GM04503 (cell line): ENCODE measurements at places on chromosomes 12 and 14.
A peak's percentile ranks its signal among the peaks of the same experiment; 100 is the strongest.

- DNase-seq, result peak; percentile 54
Measured at GRCh38 chr14:88422919-88423650, 37.6 kb downstream of the SPATA7 start.

GRCh38 chr14:21160061-21160610, 4.3 kb upstream of the OR5AU1 start:
- DNase-seq, result no peak

DNA sequence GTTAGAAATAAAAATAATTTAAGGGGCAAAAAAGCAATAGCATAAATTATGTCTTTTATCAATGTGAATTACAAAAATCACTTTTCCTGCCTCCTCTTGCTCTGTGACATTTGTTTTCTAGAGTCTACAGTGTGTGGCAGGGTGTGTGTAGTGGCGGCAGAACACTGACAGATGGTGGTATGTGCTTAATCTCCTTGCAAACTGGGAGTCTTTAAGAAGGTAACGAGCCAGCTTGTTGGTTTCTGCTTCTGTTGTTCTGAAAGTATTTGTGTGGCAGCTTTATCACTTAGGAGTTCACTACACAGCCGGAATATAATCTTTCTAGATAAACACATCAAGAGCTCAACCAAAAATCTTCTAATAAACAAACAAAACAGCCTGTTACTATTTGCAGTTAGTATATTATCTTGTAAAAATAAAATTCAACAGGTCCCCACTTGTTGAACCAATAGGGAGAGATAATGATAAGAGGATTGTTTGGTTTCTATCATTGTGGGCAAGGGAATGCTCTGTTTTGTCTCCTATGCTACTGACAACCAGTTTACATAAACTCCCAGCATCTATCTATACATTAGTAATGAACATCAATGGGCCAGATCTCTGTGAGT, 13.0 kb downstream of the CDKL1 start:
- no peak for DNase-seq

- no peak for DNase-seq
Measured at GRCh38 chr12:39412210-39412609, 30.7 kb downstream of the KIF21A start.

GRCh38 chr14:105294142-105294597, 6.6 kb downstream of the BRF1 start:
- peak; percentile 39 for DNase-seq

GRCh38 chr12:132492522-132492921, 2.6 kb downstream of the FBRSL1 start:
- DNase-seq, result no peak

- no peak for DNase-seq
Measured at GRCh38 chr12:71865757-71866536, 26.4 kb downstream of the TBC1D15 start.

GRCh38 chr12:62879691-62880090, 55.3 kb downstream of the PPM1H start:
- DNase-seq, result no peak

DNA sequence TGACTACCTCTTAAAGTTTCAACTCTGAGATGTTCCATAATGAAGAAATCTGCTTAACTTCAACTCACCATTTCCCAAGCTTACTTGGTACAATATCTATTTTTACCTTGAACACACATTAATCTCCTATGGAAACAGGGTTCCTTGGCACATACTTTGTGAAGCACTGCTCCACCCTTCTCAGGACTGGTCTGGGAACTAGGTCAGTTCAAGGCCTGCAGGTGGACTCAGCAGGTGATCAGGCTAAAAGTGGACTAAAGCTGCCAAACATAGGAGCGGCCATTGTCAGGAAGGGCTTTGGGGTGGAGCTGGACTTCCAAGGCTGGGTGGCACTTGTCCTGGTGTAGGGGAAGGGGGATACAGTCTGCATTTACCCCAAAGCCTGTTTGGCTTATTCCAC, 202.3 kb downstream of the NUAK1 start:
- no peak for DNase-seq

DNA sequence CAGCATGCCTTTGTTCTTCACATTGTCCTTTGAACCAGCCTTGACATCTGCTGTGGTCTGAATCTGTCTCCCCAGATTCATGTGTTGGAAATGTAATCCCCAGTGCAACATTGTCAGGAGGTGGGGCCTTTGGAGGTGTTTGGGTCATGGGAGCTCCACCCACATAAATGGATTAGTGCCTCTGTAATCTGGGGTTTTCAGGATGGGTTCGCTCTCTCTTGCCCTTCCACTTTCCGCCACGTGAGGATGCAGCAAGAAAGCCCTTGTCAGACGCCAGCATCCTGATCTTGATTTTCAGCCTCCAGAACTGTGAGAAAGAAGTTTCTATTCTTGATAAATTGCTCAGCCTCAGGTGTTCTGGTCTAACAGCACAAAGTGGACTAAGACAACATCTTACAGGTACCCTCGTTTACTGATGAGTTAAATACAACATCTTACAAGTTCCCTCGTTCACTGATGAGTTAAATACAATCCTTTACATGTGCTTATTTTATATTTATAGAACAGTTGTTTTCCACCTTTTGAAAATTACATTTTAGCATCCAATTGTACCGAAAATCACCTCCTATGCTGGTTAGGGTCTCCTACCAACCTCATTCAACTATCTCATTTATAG, 54.4 kb upstream of the RIMBP2 start:
- no peak for DNase-seq

GRCh38 chr12:63930971-63931370, 86.5 kb downstream of the SRGAP1 start:
- DNase-seq, result peak; percentile 67

GRCh38 chr14:60632257-60632656, 17.0 kb downstream of the SIX1 start:
- DNase-seq, result no peak

GRCh38 chr14:61460718-61461611, 139.6 kb downstream of the PRKCH start:
- DNase-seq, result no peak

DNA sequence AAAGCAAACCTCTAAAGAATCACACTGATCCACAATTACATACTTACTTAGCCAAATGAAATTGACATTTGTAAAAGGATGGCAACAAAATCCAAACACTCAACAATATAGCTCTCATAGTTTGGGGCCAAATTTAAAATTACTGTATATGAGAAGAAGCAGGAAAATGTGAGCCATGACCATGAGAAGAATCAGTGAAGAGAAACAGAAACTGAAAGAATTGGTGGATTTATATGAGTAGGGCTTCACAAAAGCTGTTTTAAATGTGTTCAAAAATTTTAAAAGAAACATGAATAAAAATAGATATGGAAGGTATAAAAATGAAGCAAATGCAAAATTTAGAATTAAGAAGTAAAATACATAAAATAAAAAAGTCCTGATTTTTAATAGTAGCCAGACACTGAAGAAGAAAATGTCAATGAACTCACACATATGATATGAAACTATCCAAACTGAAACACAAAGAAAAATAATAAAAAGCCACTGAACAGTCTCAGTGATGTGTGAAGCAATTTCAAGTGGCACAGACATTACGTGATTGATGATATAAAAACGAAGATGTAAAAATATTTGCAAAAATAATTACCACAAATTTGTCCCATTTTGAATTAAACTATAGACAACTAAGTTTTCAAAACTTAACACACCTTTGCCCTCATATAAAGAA, 87.9 kb upstream of the MDGA2 start:
- DNase-seq, result no peak

DNA sequence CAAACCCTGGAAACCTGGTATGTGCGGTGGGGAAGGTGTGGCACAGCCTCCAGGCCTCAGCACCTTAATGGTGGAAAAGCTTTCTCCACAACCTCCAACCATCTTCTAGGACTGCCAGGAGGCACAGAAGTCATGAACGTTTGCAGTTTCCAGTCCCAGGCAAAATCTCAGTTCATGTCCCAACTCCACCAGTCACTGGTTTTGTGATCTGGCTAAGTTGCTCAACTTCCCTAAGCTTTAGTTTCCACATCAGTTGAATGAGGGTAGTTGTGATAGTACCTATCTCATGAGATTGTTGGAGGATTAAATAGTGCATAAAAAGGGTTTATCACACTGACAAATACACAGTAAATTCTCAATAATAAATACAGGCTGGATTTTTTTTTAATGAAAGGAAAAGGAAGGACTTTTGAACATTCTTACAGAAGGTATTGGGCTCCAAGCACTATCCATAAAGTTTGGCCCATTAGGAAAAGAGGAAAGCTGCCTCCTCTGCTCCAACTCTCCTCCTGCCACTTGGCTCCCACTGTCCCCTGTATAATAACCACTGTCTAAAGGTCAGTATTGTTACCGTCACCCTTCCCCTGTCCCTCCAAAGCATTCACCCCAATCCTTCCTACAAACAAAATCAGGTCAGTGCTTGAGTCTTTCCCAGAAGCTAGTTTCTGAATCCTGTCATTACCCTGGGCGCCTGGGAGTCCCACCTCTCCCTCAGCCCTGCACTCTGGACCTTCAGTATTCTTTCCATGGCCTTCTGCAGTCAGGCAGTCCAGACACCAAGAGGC, 6.3 kb downstream of the PCK2 start:
- DNase-seq, result no peak

- no peak for DNase-seq
Measured at GRCh38 chr12:77013091-77013490, 52.3 kb downstream of the E2F7 start.

DNA sequence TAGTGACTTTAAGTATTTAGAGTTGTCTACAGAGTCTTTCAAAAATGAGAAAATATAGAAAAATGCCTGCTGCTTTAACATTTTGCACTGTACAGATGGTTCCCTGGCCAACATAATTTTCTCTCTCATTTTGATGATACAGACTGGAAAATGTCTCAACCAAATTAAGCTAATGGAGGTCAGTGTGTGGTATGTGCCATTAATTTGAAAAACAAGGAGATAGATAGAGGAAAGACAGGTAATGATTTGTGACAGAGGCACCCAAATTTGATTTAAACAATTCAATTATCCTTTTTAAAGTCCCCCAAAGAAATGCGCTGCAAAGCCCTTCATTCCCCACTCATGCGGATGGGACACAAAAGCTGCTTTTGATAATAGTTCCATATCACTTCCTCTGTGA, 140.0 kb downstream of the ASCL1 start:
- no peak for DNase-seq

DNA sequence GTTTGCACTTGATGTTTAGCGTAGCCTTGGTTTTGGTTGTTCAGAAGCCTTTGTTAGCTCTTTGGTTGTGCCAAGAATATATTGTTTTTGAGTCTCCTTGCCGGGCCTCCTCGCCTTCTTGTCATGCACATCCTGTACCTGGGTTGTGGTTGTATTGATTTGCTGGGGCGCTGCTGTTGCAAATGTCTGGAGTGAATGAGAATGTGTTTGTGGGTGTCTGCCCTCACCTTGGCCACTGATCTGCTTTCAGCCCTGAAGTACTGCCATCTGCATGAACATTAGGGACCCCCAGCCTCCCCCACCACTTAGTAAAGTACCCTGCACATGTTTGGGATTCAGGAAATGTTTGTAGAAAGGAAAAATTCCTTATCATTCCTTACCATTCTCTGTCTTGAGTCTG, 16.5 kb downstream of the PRKCH start:
- DNase-seq, result no peak

GRCh38 chr14:65096323-65097089, 5.8 kb downstream of the MAX start:
- DNase-seq, result no peak

DNA sequence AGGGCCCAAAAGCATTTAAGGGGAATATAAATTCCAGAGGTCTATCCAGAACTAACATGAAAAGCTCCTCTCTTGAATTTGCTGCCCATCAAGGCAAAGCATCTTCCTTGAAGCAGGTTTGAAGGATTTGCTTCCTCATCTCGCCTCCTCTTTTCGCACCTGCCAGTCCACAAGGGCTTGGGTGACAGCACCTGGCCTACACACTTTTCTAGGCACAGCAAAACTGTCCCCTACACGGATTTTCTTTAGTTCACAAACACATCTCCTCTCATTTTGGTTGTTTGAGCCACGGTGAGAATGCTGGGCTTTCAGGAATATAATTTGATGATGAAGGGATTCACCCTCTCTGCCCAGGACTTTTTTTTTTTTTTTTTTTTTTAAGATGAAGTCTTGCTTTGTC, 36.9 kb upstream of the ATP23 start:
- DNase-seq, result no peak

- no peak for DNase-seq
Measured at GRCh38 chr14:102095871-102096568, 9.2 kb upstream of the HSP90AA1 start.

- no peak for DNase-seq
Measured at GRCh38 chr14:106308839-106309389, 782.5 kb downstream of the TMEM121 start.

GRCh38 chr12:47803191-47803875, 16.4 kb downstream of the HDAC7 start:
- DNase-seq, result no peak

GRCh38 chr14:78403278-78403815, 233.2 kb downstream of the NRXN3 start:
- no peak for DNase-seq

- DNase-seq, result no peak
Measured at GRCh38 chr12:75361408-75361807, 26.9 kb downstream of the GLIPR1L1 start.

GRCh38 chr12:71371122-71371521, 68.5 kb upstream of the LGR5 start:
- DNase-seq, result no peak

DNA sequence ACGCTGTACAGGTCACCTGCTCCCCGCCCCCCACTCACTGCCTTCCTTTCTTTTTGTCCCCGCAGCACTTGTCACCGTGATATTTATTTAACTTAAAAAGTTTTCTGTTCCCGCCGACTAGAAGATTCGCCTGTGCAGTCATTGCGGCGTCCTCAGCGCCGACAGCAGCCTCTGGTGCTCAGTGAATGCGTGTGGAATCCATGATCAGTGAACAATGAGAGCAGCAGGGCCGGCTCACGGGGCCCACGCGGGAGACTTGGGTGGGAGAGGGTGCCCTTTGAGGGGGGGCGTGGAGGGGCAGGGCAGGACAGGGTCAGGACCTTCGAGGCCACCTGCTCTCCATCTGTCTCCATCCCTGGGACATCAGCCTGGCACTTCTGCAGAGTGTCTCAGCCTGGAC, 24.5 kb downstream of the BEGAIN start:
- DNase-seq, result no peak

DNA sequence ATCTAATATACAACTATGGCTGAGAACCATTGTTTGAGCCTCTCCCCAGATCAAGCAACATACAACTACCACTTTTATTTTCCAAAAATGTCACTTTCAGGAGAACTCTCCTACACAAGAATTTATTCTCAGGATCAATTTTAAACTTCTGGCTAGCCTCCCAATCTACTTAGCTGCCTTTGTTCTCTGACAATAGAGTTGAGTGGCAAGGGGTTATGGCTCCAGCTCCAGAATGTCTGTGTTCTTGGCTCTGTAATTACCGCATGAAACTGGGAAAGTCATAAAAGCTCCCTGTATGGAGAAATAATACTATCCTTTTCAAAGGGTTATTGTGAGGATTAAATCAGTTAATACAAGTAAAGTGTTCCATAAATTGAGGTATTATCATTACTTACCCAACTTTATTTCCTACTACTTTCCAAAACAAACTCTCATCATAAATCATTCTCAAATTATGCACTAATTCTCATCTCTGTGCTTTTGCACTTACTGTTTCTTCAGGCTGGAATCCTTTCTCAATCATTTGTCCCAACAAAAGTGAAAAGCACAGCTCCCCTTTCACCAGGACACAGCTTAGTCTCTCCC, 121.9 kb downstream of the GARIN6 start:
- no peak for DNase-seq
